ENCODE measurements at places on chromosomes 16 and 17.

DNA sequence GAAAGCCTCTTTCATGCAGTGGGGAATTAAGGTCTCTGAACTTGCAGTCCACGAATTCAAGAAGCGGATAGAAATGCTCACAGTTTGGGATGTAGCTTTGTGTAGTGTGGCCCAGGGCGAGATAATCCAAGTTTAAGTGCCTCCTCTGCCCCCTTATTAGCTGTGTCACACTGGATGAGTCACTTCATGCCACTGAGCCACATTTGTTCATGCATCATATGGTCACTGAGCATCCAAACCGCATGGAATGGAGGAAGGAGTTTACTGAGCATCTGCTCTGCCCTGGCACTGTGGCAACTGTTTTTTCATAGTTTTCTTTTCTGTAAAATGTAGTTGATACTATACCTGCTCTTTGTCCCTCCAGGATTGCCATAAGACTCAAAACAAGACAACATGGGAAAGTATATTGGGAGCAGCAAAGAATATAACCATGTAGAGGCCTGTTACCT, 15.1 kb upstream of the DHX8 start:
- no peak for DNase-seq

DNA sequence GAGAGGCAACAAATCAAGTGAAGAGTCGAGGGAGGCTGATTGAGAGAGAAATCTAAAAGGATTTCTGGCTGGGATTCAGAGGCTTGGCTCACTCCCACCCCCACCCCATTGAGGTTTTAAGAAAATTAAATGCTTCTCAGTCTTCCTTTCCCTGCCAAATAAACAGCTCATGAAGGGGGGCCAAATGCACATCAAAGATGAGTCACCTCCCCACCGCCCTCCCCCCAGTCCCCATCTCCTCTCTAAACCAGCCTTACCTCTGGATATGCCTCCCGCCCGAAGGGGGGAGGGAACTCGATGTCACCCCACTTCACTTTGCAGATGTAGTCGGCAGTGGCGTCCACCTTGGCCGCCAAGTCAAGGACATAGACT, 11.6 kb downstream of the ACLY start:
- no peak for DNase-seq

GRCh38 chr16:23378256-23378655, 74.7 kb downstream of the COG7 start:
- no peak for DNase-seq

- no peak for DNase-seq
Observed at GRCh38 chr17:8137645-8138373, 13.9 kb upstream of the HES7 start.

DNA sequence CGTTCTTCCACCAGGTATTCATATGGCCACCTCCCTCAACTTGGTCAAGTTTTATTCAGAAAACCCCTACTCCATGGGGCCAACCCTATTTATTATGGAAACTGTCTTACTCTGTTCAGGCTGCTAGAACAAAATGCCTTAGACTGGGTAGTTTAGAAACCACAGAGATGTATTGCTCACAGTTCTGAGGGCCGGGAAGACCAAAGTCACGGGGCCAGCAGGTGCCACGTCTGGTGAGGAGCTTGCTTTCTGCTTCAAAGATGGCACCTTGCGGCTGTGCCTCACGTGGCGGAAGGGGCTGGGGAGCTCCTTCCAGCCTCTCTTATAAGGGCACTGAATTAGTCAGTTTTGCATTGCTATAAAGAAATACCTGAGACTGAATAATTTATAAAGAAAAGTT, 74.3 kb downstream of the AXIN2 start:
- no peak for DNase-seq

DNA sequence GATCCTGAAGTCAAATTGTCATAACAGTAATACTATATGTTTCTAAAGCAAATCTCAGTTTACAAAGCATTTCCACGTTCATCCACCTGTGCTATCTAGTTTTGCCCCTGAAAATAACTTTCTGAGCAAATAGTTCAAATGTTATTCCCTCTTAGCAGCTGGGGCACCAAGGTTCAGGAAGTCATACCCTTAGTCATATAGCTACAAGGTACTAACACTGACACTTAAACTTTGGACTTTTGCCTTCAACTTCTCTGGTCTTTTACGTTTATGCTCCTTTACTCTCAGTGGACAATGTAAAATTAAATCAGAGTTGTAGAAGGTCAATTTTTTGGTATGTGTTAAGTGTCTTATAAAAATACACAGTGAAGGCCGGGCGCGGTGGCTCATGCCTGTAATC, 33.0 kb downstream of the COX11 start:
- DNase-seq: no peak

GRCh38 chr17:8740486-8740885, 4.2 kb downstream of the CCDC42 start:
- peak; percentile 44 for DNase-seq

- DNase-seq: no peak
Observed at GRCh38 chr17:15169676-15170075, 95.5 kb downstream of the PMP22 start.

DNA sequence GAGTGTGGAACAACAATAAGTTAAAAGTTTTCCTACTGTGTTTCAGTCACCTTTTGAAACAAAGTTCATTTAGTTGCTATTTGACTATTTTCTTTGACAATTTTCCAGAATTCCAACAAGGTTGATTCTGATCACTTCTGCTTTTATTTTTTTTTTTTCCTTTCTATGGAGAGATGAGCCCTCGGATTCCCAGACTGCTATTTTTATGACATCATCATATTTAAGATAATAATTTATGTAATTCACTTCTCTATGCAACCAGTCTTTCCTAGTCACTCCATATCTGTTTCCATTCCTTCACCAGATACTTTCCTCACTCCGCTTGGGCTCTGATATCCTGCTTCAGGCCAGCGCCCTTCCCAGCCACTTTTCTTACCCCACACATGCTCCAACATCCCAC, 8.1 kb downstream of the OR4D2 start:
- DNase-seq: no peak

- peak; percentile 57 for DNase-seq
Observed at GRCh38 chr17:78313735-78314648, 45.9 kb downstream of the SOCS3 start.

- no peak for DNase-seq
Observed at GRCh38 chr17:29133121-29133713, 47.0 kb downstream of the MYO18A start.

DNA sequence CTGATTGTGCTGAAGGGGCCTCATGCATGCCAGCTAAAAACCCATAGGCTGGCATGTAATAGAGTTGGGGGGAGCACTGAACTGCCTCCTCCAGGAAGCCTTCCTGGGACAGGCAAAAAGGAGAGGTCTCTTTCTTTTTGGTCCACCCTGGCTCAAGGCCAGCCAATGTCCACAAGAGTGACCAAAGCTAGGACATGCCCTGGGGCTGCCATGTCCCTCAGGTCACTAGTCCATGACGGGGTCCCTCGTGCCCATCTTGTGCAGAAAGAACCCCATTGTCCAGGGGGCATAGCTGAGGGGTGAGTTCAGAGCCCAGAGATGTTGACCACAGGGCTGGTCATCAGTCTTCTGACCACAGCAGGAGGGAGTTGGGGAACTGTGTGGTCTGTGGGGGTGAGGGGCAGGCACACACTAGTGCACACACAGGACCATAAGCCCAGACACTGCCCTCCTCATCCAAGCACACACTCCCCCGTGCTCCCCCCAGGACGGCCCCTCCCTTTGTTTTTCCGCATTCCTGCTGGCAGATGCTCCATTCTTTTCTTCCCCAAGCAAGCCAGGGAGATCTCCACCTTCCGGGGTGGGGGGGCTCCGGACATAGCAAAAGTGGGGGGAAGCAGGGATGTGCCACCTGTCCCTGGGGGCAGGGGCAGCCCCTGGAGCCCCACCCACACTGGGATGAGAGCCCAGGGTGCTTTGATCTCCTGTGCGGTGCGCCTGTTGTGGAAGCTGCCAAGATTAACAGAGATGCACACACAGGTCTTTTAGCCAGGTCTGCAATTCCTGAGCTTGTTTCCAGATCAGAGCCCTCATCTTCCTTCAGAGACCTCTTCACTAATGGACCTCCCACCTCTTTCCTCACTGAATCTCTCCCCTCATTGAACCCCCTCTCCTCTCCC, 25.2 kb upstream of the PHB1 start:
- DNase-seq: no peak

- peak; percentile 18 for DNase-seq
Observed at GRCh38 chr17:18225642-18226283, 328 bp downstream of the LLGL1 start.

DNA sequence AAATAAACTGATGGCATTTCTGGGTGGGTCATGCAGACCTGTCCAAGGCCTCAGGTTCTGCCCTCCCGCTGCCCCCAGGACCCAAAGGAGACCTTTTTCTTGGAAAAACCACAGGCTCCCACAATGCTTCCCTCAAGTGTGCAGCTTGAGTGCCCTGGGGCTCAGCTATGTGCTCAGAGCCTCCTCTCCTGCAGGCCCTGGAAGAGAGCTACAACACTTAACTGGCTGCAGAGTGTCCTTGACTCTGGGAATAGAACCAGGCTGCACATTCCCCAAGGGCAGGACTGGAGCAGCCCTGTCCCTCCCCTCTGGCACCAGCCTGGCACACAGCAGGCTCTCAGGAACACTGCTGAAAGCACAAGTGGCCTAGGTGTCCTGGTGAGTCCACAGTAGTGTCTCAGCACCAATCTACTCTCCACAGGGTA, 4.8 kb upstream of the SREBF1 start:
- no peak for DNase-seq

DNA sequence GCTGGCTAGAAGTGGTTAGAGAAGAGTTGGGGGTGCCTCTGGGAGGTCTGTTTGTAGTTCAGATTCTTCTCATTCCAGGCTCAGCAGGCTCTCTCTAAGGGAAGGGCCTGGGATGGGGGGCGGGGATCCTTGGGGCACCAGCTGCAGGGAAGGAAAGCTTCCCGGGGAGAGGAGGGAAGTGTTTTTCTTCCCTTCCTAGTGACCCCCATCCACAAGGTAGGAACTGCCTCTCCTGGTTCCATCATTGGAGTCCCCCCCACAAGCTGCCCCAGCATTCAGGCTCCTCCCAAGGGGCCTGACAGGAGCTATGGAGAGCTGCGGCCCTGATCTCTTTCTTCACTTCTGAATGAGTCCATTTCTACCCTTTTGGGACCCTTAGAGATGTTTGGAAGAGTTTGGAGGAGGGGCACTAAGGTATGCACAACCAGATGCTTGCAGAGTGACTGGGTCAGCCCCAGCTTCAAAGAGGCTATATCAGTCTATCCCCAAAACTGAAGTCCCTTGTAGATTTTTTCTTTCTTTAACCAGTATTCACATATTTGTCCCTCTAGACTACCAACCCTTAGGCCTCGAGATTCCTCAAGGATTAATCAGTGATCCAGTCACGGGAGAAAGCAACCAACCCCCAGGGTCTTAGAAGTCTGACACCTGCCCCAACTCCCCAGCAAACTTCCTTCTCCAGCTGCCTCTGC, 13.9 kb upstream of the FZD2 start:
- no peak for DNase-seq

DNA sequence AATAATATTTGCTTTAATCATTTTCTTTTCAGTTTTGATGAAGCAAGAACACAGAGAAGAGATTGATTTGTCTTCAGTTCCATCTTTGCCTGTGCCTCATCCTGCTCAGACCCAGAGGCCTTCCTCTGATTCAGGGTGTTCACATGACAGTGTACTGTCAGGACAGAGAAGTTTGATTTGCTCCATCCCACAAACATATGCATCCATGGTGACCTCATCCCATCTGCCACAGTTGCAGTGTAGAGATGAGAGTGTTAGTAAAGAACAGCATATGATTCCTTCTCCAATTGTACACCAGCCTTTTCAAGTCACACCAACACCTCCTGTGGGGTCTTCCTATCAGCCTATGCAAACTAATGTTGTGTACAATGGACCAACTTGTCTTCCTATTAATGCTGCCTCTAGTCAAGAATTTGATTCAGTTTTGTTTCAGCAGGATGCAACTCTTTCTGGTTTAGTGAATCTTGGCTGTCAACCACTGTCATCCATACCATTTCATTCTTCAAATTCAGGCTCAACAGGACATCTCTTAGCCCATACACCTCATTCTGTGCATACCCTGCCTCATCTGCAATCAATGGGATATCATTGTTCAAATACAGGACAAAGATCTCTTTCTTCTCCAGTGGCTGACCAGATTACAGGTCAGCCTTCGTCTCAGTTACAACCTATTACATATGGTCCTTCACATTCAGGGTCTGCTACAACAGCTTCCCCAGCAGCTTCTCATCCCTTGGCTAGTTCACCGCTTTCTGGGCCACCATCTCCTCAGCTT, 45.0 kb downstream of the ESRP2 start:
- no peak for DNase-seq

DNA sequence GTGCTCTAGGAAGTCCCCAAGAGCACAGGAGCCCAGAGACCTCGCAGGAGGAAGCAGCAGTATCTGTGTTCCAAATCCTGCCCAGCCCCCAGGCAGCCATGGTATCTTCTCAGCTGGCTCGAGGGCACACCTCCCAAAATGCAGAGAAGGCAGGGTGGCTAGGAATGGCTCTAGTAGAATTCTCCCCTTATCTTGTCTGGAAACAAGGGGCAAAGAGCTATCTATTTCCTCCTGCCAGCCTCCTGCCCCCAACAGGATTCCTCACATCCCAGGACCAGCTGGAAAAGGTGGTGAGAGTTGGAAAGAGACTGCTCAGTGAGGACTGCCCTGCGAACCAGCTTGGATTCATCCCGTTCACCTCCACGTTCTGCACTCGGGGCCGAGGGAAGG, 8.6 kb upstream of the TSPOAP1 start:
- peak; percentile 35 for DNase-seq

- DNase-seq: peak; percentile 6
Observed at GRCh38 chr16:23847948-23848347, 12.2 kb downstream of the PRKCB start.

DNA sequence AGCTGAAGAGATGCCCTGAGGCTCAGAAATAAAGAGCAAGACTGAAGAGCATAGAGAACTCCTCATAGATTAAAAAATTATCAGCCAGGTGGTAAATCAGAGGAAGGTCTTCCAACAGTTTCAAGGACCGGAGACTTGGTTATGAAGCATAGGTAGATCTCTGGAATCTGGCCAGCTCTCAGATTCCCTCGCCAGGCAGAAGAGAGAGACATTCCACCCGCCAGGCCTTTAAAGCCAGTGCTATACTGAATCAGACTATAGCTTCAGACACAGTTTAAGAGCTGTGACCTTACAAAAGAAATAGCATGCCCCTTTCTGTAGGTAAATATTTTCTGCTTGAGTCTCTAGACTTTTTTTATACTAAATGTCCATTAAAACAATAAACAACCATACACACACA, 70.3 kb downstream of the NFATC3 start:
- DNase-seq: no peak

GRCh38 chr17:40678902-40679522, 14.0 kb upstream of the KRT222 start:
- DNase-seq: no peak

GRCh38 chr16:53112015-53112414, 57.2 kb downstream of the CHD9 start:
- DNase-seq: no peak

DNA sequence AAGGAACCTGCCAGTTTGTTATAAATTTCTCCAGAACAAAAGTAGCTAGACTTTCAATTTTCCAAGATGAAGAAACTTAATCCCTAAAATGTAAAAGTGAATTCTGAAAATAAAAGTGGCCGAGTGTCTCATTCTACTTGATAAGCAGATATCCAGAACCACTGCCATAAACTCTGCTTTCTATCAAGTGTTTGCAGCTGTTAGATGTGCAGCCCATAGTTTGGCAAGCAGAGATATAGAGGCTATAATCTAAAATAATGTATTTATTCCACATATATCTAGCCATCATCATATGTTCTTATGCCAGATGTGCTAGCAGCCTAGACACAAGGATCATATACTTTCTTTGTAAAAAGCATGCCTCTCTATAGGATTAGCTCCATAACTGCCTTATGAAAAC, 14.7 kb upstream of the FBXL20 start:
- DNase-seq: no peak

- DNase-seq: no peak
Observed at GRCh38 chr16:9874219-9874618, 308.0 kb downstream of the GRIN2A start.

Measured in CD4-positive, CD25-positive, alpha-beta regulatory T cell (primary cell).